Hindlimb muscle (tissue), 1 donor: ENCODE measurements at places on chromosomes 6 and 20. TPM values are rescaled to one million over a fixed set of nuclear protein-coding genes. Genes with fewer than 3 reads are reported as not detected.
A peak's percentile ranks its signal among the peaks of the same experiment; 100 is the strongest.

- DNase-seq, result no peak
These were observed 728.3 kb downstream of the EPHA7 start for GRCh38 chr6:92690997-92691599.

The ID4 gene
- 3.2 TPM for polyA plus RNA-seq

- DNase-seq, result no peak
These were observed 242.6 kb downstream of the GMPR start for GRCh38 chr6:16480763-16481560.

- no peak for DNase-seq
These were observed 52.5 kb downstream of the ALDH5A1 start for GRCh38 chr6:24547243-24547642.

The MPC1 gene
- 73.8 TPM for polyA plus RNA-seq

DNA sequence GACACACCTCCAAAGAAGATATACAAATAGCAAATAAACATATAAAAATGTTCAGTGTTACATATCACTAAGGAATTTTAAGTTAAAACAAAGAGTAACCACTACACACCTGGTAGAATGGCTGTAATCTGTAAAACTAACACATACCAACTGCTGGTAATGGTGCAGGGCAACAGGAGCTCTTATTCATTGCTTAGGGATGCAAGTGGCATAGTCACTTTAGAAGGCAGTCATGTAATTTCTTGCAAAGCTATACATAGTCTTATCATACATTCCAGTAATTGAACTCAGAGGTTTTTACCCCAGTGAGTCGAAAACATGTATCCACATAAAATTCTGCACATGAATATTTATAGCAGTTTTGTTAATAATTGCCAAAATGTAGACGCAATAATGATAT is 906.8 kb upstream of the CITED2 start:
- DNase-seq, result no peak

- no peak for DNase-seq
These were observed 207.9 kb upstream of the LAMP5 start for GRCh38 chr20:9306521-9306920.

DNA sequence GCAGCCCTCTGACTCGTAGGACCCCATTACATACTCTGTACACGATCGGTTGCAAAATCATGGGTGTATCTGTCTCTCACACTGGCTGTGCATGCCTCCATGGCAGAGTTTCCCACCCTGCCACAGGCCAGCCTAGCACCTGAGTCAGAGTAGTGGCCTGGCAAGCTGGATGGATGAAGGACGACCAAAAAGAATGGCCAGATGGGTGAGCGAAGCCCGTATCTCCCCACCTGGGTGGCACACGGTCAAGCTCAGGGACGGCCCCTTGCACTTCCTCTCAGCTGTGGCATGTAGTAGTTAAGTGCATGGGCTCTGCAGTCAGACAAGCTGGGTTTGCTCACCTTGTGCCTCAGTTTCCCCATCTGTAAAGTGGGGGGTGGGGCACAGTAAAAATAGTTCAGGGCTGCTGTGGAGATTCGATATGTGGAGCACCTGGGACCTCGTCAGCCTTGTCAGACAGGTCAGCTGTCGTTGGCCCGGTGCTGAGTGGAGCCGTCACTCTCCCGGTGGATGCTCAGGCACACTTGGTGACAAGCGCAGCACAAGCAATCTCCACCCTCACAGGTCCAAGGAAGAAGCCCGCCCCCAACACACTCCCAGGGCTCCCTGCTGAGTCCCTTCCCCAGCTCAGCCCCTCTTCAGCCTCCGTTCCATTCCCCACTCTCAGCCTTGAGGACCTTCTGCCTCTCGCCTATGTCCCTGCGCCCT is 12.6 kb downstream of the CPNE5 start:
- DNase-seq, result no peak

DNA sequence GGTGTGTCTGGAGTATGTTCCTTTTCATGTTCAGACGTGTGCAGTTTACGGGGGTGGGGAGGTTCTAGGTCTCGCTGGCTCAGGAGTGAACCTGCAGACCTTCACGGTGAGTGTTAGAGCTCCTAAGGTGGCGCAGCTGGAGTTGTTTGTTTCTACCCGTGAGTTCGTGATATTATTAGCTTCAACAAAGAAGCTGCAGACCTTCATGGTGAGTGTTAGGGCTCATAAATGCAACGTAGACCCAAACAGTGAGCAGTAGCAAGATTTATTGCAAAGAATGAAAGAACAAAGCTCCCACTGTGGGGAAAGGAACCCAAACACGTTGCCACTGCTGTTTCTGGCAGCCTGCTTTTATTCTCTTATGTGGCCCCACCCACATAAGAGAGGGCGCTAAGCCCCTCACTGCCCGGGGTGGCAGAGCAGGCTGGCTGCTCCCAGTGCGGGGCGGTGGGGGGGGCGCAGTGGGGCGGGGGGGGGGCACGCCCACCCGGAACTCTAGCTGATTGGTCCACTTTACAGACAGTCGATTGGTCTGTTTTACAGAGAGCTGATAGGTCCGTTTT is 41.3 kb upstream of the GMPR start:
- no peak for DNase-seq

GRCh38 chr20:61722146-61722678 is 343.5 kb downstream of the TAF4 start:
- DNase-seq, result no peak

The SNX21 gene
- 34.7 TPM for polyA plus RNA-seq

GRCh38 chr20:17834804-17835203 is 133.8 kb downstream of the SNX5 start:
- DNase-seq, result no peak

DNA sequence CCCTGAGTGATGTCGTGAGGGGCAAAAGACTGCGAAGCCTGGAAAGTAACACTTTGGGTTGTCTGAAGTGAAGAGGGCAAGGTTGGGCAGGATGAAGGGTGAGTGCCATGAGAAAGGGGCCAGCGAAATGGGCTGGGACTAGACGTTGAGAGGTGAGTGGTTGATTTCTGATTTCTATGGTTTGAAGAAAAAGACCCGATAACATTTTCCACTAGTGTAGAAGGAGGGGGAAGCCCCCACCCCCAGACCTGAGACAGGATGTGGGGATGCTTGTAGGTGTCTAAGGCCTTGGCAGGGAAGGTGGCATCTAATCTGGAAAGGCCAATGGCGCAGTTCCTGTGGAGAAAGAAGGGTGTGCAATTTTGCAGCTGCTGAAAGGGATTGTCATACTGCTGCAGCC is 25.3 kb upstream of the KIF3B start:
- no peak for DNase-seq

The EIF2S2 gene
- 41.2 TPM for polyA plus RNA-seq

GRCh38 chr6:33923857-33924514 is 120.2 kb upstream of the MLN start:
- DNase-seq, result no peak

- DNase-seq, result no peak
These were observed 40.1 kb downstream of the JAG1 start for GRCh38 chr20:10633718-10634117.

- DNase-seq, result no peak
These were observed 49.6 kb upstream of the RIPOR2 start for GRCh38 chr6:24985323-24985722.

- DNase-seq, result no peak
These were observed 7.8 kb downstream of the USP49 start for GRCh38 chr6:41887331-41887751.

DNA sequence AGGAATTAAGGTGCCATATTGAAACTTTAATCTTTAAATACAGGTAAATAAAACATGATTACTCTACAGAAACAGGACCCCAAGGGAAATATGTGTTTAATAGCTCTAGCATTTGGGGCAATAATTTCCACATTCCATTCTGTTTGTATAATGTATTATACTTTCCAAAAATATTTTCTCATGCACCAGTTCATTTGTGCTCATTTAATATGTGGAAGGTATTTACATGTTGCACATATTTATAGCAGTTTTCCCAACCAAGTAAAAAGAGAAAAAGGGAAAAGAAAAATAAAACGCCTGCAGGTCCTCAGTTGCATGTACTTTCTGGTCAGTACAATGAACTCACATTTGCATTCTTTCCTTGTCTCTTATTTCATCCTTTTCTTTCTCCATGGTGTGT is 129.5 kb upstream of the SULF2 start:
- no peak for DNase-seq

The ESR1 gene
- polyA plus RNA-seq, result 2.5 TPM

- DNase-seq, result no peak
These were observed 18.8 kb downstream of the RTF2 start for GRCh38 chr20:56487216-56487615.

DNA sequence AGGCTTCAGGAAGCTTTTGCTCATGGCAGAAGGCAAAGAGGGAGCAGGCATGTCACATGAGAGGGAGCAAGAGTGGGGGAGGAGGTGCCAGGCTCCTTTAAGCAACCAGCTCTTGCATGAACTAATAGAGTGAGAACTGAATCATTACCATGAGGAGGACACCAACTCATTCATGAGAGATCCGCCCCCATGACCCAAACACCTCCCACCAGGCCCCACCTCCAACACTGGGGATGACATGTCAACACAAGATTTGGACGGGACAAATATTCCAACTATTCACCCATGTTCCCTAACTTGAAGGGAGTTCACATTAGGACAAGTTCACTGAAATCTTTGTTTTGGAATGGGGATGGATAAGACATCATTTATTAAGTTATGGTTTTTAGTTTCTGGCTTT is 155.2 kb upstream of the ESR1 start:
- DNase-seq, result no peak

- DNase-seq, result no peak
These were observed 2.3 kb downstream of the TMEM151B start for GRCh38 chr6:44272529-44272928.

The JARID2 gene
- 16.2 TPM for polyA plus RNA-seq

- DNase-seq, result no peak
These were observed 4.8 kb downstream of the COL19A1 start for GRCh38 chr6:69871107-69871506.

The BPIFB1 gene
- not detected for polyA plus RNA-seq

- DNase-seq, result no peak
These were observed 4.2 kb upstream of the UBE2J1 start for GRCh38 chr6:89356642-89357170.

The SESN1 gene
- polyA plus RNA-seq, result 56.5 TPM

The BTN1A1 gene
- 0.25 TPM for polyA plus RNA-seq

- no peak for DNase-seq
These were observed 79.9 kb downstream of the ATXN1 start for GRCh38 chr6:16681260-16681873.

The ZFP57 gene
- not detected for polyA plus RNA-seq

The CLIC5 gene
- 16.5 TPM for polyA plus RNA-seq

DNA sequence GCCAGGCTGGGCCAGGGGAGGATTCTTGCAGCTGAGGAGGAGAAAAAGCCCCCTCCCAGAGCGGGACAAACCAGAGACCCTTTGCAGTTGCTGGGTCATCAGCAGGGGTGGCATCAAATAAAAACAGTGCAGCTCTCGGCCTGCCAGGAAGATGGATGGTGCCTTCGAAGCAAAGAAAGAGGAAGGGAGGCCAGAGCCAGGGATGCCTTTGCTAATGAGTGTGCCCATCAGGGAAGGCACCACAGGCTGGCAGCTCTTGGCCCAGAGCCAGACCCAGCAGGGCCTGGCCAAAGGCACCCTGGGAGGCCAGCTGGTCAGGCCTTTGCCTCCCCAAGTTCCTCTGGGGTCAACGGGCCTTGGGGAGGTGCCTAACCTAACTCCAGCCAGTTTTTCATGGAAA is 26.3 kb upstream of the ZNF318 start:
- DNase-seq, result no peak

DNA sequence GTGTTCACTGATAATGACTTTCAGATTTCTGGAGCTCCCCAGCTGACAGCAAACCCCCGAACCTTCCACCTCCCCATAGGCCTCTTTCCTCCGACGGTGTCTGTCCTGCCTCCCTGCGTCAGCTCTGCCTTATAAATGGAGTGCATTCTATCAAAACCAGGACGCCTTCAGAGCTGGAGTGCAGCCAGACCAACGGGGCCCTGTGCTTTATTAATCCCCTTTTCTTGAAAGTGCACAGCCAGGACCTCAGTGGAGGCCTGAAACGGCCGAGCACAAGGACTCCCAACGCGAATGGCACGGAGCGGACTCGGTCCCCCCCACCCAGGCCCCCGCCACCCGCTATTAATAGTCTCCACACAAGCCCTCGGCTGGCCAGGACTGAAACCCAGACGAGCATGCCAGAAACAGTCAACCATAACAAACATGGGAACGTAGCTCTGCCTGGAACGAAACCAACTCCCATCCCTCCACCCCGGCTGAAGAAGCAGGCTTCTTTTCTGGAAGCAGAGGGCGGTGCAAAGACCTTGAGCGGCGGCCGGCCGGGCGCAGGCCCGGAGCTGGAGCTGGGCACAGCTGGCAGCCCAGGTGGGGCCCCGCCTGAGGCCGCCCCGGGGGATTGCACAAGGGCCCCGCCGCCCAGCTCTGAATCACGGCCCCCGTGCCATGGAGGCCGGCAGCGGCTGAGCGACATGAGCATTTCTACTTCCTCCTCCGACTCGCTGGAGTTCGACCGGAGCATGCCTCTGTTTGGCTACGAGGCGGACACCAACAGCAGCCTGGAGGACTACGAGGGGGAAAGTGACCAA is 42.3 kb upstream of the NAA20 start:
- peak; percentile 88 for DNase-seq

The GGTLC1 gene
- not detected for polyA plus RNA-seq
